ENCODE measurements at places on chromosomes 13 and 19. TPM values are rescaled to one million over a fixed set of nuclear protein-coding genes. Genes with fewer than 3 reads are reported as not detected.

- no peak for DNase-seq
Measured at GRCh38 chr13:48873081-48873480, 102.6 kb upstream of the FNDC3A start.

- DNase-seq = no peak
Measured at GRCh38 chr13:37369616-37370015, 229.0 kb downstream of the POSTN start.

- no peak for DNase-seq
Measured at GRCh38 chr13:26621731-26622401, 64.4 kb downstream of the WASF3 start.

GRCh38 chr13:26867451-26868091, 107.0 kb upstream of the GPR12 start:
- DNase-seq = peak; percentile 24

The C19orf47 gene
- total RNA-seq = 3.4 TPM

DNA sequence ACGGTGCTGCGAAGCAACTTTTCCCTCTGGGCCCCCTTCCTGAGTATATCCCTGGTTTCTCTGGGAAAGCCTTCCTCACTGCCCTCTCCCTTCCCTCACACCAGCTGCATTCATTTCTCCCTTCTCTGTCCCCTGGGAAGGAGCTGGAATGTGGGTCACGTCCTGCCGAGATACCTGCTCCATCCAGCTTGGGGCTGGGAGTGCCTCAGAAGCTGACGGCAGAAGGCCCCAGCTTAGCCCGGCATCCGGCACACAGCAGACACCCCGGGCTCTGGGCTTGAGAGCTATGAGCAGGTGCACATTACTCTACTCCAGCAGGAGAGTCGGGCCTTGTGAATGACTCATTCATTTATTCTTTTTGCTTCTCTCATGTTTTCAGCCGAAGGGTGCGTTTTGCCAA, 170.6 kb downstream of the TEX29 start:
- no peak for DNase-seq

DNA sequence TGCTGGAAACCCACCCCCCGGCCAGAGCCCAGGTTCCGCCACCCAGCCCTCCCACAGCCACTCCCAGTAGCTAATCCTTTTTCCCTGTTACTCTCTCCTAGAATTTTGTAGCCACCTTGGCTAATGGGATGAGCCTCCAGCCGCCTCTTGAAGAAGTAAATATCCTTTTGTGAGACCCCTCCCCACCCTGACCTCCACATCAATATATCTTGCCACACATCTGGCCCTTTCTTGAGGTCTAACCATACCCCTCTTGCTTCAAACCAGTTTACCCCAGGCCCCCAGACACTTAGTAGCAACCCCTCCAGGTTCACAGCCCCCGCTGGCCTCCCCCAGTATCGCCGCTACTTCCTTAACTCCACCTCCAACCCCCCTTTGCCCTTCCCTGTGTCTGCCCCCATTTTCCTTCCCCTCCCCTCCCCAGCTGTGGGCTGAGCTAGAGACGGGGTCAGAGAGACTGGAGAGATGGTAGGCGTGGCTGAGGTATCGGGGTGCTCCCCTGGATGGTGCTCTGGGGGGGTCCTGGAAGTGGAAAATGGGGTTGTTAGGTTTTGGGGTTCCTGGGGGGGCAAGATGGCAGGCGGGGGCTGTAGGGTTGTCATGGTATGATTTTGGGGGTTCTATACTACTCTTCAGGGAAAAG, 2.8 kb downstream of the PRMT1 start:
- DNase-seq = no peak

DNA sequence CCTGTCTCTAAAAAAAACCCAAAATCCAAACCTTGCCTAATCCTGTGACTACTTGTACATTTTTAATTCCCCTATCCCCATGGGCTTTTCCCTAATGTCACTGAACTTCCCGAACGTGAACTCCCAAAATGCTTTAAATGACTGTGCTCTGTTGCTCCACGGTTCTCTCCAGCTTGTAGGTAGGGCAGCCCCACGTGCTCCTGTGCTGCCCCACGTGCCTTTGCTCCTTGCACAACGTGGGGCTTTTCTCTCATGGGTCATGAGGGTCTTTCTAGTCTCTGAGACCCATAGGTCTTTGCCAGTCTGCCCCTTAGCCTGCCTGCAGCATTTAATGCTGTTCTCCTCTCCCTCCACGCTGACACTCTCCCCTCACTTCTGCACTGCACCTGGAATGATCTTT, 122.0 kb downstream of the SHISA2 start:
- DNase-seq = no peak

DNA sequence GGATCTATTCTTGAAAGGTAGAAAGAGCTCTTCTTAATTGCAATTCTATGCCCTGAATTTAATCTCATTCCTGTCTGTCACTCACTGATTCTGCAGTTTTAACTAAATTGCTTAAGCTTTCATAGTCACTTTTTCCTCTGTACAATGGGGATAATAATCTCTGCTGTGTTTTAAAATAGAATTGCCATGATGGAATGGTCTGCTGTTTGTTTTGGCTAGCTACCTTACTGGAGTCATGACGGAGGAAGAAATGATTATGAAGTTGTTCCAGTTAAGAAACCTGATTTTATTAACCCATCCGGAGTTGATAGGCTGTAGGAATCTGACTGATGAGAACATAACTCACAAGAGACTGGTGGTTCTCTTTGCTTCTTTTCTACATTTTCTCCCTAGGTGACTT, 54.9 kb upstream of the ITM2B start:
- DNase-seq = no peak

DNA sequence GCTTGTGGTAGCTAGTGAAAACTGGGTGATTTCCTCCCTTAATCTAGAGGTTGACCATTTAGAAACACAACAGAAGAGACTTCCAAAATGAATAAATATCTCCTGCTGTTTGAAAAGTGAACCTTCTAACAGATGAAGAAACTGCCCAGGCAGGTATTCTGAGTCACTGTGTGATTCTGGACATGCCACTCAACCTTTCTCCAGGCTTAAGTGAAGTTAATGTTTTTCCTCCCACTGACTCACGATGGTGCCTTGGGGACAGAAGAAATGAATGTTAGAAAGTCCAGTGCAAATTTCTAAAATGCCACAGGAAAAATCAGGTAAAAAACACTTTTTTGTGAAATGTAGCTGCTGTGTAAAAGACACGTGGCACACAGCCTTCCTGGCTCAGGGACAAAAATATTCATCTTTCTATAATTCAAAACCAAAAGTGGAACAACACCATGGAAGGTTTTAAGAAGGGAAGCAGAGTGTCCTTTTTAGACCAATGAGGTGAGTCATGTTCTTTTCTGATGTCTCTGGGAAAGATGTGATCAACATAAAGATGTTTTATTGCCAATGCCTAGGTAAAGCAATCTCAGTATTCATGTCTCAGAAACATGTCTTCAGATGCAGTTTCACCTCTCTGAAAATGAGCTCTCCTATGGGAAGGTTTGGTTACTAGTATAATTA, 9.1 kb downstream of the UBE2L5 start:
- no peak for DNase-seq

DNA sequence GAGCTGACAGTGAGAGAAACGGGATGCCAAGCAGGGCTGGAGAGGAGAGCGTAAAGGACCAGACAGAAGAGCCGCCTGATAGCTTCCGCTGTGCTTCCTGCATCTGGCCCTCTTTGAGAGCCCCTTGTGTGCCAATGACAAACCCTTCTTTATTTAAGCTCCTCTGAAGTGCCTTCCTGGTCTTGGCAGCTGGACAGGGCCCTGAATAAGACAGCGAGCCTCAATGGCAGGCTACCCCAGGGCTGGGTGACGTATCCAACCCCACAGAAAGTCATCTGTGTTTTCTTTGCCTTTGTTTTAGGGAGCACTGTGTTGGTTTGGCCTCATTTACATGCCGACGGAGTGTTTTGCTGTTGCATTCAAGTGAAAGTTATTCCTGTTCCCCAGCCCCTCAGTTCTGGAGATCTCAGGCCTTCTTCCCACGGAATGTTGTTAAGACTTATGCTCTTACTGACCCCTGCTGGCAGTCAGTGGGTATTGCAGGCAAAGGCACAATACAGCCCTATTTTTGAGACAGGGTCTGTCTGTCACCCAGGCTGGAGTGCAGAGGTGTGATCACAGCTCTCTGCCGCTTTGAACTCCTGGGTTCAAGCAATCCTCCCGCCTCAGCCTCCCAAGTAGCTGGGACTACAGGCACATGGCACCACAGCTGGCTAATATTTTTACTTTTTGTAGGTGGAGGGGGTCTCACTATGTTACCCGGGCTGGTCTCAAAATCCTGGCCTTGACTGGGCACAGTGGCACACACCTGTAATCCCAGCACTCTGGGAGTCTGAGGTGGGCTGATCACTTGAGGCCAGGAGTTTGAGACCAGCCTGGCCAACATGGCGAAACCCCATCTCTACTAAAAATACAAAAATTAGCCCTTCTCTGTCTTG, 16.8 kb downstream of the CCL25 start:
- peak; percentile 83 for DNase-seq

DNA sequence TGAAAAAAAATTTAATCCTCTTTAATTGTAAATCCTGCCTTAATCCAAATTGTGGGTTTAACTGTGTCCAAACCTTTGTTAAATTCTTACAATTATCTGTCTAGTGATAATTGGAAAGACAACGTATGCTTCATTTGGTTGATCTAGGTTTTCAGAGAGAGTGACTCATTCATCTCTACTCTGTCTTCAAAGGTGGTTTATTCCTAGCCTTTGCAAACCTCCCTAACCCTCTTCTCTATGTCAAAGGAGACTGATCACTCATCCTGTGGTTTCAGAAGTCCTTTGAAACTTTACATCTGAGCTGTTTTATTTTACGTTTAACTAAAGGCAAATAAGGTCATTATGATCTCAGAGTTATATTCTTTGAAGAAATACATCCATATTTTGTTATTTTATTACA, 8.8 kb upstream of the OXGR1 start:
- DNase-seq = no peak

The ZNF541 gene
- total RNA-seq = not detected

The MBD3L2 gene
- total RNA-seq = not detected

DNA sequence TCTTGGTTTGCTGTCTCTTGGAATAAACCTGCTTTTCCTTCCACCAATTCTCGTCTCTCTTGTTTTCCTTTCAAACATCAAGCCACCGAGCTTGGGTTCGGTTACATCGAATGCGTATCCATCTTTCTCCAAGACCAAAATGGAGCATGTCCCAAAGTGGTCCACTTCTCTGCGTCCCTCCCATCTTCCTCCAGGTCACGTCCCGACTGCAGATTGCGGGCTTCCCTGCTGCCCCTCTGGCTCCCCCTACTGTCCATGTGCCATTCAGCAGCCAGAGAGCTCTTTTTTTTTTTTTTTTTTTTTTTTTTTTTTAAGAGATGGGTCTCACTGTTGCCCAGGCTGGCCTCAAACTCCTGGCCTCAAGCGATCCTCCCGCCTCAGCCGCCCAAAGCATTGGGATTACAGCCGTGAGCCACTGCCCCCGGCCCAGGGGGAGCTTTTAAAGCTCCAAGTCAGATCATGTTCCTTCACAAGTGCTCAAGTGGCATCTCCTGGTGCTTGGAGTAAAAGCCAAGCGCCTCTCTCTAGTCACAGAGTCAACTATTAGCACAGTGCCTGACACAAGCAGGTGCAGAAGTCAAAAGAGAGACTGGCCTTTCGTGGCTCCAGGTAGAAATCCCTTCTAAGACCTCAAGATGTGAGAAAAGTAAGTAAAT, 10.0 kb downstream of the COL5A3 start:
- DNase-seq = peak; percentile 79

DNA sequence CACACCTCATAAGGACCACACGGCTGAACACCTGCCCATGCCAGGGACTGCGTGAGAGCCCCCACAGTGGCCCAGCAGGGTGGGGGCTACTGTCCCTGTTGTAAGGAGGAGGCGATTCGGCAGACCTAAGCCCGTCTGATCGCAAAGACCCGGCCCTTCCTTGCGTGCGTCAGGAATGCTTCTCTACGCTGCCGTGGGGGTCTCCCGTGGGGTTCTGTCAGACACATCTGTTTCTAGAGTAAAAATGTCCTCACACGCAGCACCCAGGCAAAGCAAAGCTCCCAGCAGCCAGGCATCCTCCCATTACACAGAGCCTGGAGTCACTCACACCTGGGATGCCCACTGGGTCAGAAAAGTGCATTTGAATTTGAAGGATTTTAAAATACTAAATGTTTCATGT, 147.7 kb upstream of the SOX1 start:
- DNase-seq = no peak

The C13orf46 gene
- not detected for total RNA-seq

GRCh38 chr19:54207983-54208783, 7.5 kb downstream of the RPS9 start:
- DNase-seq = peak; percentile 33

- no peak for DNase-seq
Measured at GRCh38 chr19:30390356-30390988, 18.3 kb downstream of the ZNF536 start.

- DNase-seq = peak; percentile 27
Measured at GRCh38 chr13:61774903-61775302, 359.3 kb upstream of the PCDH20 start.

DNA sequence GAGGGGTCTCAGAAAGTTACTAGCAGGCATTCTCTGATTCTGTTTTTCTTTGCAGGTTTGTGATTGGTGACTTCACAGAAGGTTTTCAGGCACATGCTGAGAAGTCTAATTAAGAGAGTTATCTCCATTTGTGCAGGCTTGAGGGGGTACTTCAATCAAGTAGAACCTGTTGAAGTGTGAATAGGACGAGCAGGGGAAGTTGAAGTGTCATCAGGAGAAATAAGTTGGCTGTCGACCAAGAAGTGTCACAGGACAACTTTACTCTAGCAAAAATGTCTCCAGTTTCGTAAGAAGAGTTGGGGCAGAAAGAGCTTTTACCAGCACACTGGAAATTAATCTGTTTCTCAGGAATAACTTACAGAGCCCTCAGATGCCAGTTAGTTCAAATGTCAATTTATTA, 576.5 kb upstream of the SLITRK5 start:
- no peak for DNase-seq

GRCh38 chr19:18388100-18388959, 2.4 kb downstream of the GDF15 start:
- DNase-seq = peak; percentile 67

DNA sequence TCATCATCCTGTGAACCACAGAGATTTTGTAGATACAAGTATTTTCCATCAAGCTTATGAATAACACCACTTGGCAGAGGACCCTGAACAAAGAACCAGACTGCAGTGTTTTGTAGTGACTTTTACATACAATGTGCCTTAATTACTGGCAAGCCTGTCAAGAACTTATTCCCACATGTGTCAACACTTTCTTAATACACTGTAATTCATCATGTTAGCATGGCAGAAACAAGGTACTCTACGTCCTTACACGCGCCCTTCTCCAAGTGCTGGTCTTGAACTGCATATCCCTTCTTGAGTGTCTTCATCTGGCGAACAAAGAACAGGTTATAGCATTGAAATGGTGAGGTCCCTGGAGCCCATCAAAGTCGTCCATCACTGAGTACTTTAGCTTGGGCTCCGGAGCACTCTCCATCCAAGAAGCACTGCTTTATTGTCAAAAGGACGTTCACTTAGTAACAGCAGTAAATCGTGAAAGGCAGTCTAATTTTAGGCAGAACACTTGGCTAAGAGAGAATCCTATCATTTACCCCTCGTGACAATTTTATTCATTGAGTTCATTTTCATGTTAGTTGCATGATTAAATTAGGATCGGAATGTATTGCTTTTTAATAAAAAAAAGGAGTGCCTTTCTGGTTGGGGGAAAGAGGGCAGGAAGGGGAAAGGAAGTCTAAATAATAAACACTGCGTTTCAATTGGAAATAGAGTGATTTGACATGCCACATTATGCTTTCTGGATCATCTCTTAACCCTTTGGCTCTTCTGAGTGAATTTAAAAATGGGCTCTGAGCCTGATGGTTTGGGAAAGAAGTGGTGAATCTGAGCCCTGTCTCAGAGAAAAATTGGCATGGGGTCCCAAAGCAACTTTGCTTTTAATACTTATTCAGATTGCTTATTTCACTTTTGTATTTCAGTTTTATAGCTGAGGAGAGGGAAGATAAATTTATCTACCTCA, 376.1 kb downstream of the DLEU7 start:
- no peak for DNase-seq

GRCh38 chr19:13023656-13024055, 28.4 kb downstream of the NFIX start:
- DNase-seq = no peak

Measured in SK-MEL-5 (cell line).